ENCODE measurements at places on chromosomes 2 and 18. TPM values are rescaled to one million over a fixed set of nuclear protein-coding genes. Genes with fewer than 3 reads are reported as not detected.

CROCC2 gene
- total RNA-seq, result not detected

TNFRSF11A gene
- total RNA-seq, result 5.4 TPM

ANKRD62 gene
- total RNA-seq, result not detected

LINC00305 gene
- not detected for total RNA-seq

DNA sequence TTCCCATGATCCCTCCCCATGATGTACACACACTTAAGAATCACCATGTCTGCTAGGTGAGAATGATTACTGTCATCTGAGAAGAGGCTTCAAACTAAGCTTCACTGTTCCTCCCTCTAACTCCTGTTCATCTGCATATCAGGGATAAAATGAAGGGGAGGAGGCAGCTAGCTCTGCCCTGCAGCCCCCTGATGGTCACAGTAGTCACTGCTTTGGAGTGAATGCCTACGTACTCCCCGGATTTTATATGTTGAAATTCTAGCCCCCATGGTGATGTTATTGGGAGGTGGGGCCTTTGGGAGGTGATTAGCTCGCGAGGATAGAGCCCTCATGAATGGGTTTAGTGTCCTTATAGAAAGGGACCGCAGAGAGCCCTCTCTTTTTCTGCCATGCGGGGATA is 156.4 kb downstream of the NCKAP5 start:
- DNase-seq, result no peak
- no peaks in the 10 kb centered on the region for H3K4me1 ChIP-seq
- H3K36me3 ChIP-seq, result no peaks in the 10 kb centered on the region
- H3K27me3 ChIP-seq, result no peaks in the 10 kb centered on the region

- DNase-seq, result no peak
- no peak overlapping the region for H3K4me3 ChIP-seq
- no peaks in the 10 kb centered on the region for H3K4me1 ChIP-seq
- H3K27me3 ChIP-seq, result no peaks in the 10 kb centered on the region
- H3K36me3 ChIP-seq, result peaks cover 4% of the 10 kb centered on the region
- peak overlapping the region; percentile 74 for H3K27ac ChIP-seq
Observed at GRCh38 chr2:96830044-96830562, 13.7 kb downstream of the ANKRD23 start.

DNA sequence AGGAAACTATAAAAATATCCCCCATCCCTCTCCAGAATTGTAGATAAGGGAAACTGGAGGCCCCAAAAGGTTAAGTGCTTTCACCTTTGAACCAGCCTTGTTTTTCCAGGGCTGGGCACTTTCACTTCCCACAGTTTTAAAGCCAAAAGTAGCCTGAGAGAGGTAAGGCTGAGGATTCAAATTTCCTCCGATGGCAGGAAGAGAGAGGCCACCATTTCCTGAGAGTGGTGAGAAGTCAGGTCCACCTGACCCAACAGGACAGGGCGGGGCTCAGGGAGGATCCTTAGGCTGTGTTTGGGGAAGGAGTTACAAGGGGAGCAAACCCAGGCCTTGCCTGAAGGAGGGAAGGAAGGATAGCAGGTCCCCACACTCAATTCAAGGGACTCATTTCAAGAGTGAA is 4.7 kb upstream of the TEX261 start:
- H3K27ac ChIP-seq, result no peak overlapping the region
- H3K4me3 ChIP-seq, result no peak overlapping the region
- H3K27me3 ChIP-seq, result no peaks in the 10 kb centered on the region
- DNase-seq, result no peak
- peaks cover 24% of the 10 kb centered on the region for H3K4me1 ChIP-seq

DNA sequence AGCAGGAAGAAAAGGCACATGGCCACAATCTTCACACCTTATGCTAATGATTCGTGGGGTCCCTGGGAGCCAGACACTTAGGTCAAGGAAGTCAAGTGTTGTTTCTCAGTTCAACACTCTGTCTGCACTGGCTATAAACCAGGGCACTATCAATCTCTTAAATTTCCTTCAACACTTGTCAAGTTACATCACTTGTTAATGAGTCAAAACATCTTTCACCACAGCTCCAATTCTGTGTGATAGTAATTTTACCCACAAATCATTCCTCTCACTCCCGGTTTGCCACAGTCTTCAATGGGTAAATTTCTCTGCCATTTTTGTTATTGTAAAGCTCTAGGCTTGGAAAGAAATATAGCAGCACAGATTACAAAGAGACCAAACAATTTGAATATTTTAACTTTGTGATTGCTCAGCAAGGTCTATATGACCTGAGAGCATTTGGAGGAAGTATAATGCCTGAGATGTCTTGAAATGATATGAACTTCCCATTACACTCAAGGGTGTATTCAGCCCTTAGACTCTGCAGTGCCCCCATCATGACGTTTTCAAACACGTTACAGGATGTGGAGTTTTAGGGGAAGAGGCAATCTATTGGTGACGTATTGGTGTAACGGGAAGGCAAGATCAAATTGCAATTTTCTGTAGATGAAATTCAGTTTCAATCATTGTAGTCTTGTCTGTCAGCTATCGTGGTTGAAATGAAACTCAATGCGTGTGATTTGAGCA is 78.7 kb downstream of the ICOS start:
- H3K4me1 ChIP-seq, result peaks cover 96% of the 10 kb centered on the region
- H3K27ac ChIP-seq, result peak overlapping the region; percentile 97
- DNase-seq, result peak; percentile 45
- no peaks in the 10 kb centered on the region for H3K27me3 ChIP-seq
- H3K36me3 ChIP-seq, result peaks cover 19% of the 10 kb centered on the region

DNA sequence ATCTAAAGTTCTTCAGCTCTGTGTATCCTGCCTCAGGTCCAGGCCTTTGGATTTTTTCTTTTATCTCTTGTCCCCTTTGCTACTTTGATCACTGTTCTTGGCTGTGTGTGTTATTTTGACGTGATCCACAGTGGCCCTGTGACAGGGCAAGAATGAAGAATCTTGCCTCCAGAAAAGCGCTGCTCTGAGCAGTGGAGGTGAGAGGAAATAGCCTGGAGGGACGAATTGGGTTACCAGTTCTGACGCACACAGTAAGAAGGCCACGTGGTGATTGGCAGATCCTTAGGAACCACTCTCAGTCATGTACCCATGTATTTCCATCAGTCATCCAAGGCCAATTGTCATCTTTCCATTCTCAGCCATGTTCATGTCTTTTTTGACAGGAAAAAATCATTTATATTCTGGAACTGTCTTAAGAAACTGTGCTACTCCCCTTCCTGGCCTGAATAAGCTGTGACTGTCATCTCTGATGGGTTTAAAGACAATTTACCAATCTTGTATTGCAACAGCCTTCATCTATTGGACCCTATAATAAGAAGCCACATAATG is 47.6 kb downstream of the MAPK4 start:
- H3K27ac ChIP-seq, result no peak overlapping the region
- no peak overlapping the region for H3K4me3 ChIP-seq
- H3K4me1 ChIP-seq, result no peaks in the 10 kb centered on the region
- DNase-seq, result no peak
- H3K27me3 ChIP-seq, result peaks cover 6% of the 10 kb centered on the region

GRCh38 chr2:192394605-192395004 is 199.9 kb upstream of the TMEFF2 start:
- no peaks in the 10 kb centered on the region for H3K36me3 ChIP-seq
- DNase-seq, result no peak
- no peaks in the 10 kb centered on the region for H3K4me1 ChIP-seq
- H3K27ac ChIP-seq, result no peak overlapping the region
- H3K27me3 ChIP-seq, result no peaks in the 10 kb centered on the region

DNA sequence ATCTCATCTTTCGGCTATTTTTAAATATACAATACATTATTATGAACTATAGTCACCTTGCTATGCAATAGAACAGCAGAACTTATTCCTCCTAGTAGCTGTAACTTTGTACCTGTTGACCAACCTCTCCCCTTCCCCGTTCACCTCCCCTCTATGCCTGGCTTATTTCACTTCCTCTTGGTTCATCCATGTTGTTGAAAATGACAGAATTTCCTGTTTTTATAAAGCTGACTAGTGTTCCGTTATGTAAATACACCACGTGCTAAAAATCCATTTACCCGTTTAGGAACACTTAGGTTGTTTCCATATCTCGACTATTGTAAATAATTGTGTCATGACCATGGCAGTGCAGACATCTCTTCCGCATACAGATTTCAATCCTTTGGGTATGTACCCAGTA is 10.3 kb downstream of the ALPI start:
- H3K36me3 ChIP-seq, result no peaks in the 10 kb centered on the region
- H3K4me1 ChIP-seq, result no peaks in the 10 kb centered on the region
- peaks cover 35% of the 10 kb centered on the region for H3K27me3 ChIP-seq
- no peak for DNase-seq
- no peak overlapping the region for H3K4me3 ChIP-seq
- H3K27ac ChIP-seq, result no peak overlapping the region

- no peak overlapping the region for H3K4me3 ChIP-seq
- no peak overlapping the region for H3K27ac ChIP-seq
- H3K4me1 ChIP-seq, result no peaks in the 10 kb centered on the region
- H3K27me3 ChIP-seq, result peaks cover 3% of the 10 kb centered on the region
- no peaks in the 10 kb centered on the region for H3K36me3 ChIP-seq
Observed at GRCh38 chr2:240791221-240791800, 28.7 kb downstream of the KIF1A start.

- H3K4me1 ChIP-seq, result no peaks in the 10 kb centered on the region
- H3K27ac ChIP-seq, result no peak overlapping the region
- no peak for DNase-seq
- H3K4me3 ChIP-seq, result no peak overlapping the region
- no peaks in the 10 kb centered on the region for H3K27me3 ChIP-seq
Observed at GRCh38 chr2:12754643-12755042, 37.9 kb downstream of the TRIB2 start.

DNA sequence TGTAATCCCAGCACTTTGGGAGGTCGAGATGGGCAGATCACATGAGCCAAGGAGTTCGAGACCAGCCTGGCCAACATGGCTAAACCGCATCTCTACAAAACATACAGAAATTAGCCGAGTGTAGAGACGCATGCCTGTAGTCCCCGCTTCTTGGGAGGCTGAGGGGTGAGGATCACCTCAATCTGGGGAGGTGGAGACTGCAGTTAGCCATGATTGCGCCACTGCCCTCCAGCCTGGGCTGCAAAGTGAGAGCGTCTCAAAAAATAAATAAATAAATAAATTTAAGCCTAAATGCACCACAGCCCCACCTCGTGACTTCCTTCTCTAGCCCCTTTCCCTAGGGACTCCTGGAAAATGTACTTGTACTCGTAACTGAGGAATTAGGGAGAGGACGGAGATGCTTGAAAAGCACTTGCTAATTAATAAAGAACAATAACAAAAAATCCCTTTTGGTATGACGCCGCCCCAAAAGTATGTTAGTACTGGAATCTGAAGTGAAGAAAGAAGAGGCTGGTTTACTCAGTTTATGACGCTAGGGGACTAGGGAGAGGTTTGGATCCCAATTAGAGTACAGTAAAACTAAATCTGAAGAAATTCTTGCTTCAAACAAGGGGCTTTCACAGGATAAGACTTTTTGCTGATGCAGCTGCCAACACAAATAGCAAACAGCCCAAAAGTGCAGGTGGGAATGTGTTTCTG is 887 bp upstream of the ZNF396 start:
- peaks cover 23% of the 10 kb centered on the region for H3K27me3 ChIP-seq
- H3K27ac ChIP-seq, result no peak overlapping the region
- no peaks in the 10 kb centered on the region for H3K36me3 ChIP-seq
- no peak for DNase-seq

GRCh38 chr18:65725251-65726050 is 25.4 kb upstream of the CDH7 start:
- no peaks in the 10 kb centered on the region for H3K27me3 ChIP-seq
- no peak overlapping the region for H3K27ac ChIP-seq
- DNase-seq, result no peak
- no peak overlapping the region for H3K4me3 ChIP-seq
- H3K36me3 ChIP-seq, result no peaks in the 10 kb centered on the region

Data from activated T-cell treated with anti-CD3 and anti-CD28 coated beads, Interleukin-2, amount 50 U/mL, for 72 hours (primary cell).